A673 (cell line): ENCODE measurements at places on chromosomes 3 and 15. TPM values are rescaled to one million over a fixed set of nuclear protein-coding genes. Genes with fewer than 3 reads are reported as not detected.

DNA sequence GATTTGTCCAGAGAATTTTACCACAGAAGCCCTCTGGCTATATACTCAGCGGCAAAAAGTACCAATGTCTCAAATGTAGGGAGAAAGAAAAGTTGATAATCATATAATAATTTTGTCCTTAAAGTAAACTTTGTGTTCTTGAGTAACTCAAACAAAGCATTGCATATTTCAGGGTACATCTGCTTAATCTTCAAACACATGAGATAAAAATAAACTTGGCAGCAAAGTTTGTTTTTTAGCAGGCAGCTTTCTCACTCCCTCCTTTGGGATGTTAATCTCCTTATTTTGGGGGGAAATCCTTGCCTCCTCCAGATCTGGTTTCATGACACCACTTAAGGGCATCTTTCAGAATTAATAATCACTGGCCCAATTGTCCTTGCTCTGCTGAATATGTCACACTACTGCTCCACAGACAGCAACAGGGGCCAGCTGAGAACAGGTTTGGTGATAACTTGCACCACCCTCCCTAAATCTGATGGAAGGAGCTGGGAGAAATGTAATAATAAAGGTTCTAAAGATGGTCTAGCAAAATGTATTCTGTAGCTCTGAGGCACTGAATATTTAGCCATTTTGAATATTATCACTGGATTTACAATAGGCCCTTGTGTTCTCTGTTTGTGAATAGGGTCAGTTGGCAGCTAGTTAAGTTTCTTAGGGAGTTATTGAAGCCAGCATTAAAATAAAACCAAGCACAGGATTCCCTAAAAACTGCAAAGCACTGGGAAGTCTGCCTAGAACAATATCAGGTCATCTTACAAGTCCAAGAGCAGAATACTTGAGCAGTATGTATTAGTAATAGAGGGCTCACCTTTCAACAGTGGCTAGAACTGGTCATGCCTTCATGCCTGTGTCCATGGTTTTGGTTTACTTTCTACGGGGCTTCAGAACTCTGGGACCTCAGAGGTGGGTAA is 79.2 kb downstream of the EFL1 start:
- H3K27me3 ChIP-seq = no peaks in the 10 kb centered on the region
- H3K4me1 ChIP-seq = no peaks in the 10 kb centered on the region
- DNase-seq = no peak
- H3K4me3 ChIP-seq = no peak overlapping the region
- no peaks in the 10 kb centered on the region for H3K36me3 ChIP-seq

GRCh38 chr3:20096135-20096685 is 56.0 kb downstream of the KAT2B start:
- H3K27ac ChIP-seq = no peak overlapping the region
- no peaks in the 10 kb centered on the region for H3K27me3 ChIP-seq
- no peaks in the 10 kb centered on the region for H3K4me1 ChIP-seq
- no peak overlapping the region for H3K4me3 ChIP-seq
- DNase-seq = no peak
- H3K36me3 ChIP-seq = no peaks in the 10 kb centered on the region

- H3K4me1 ChIP-seq = no peaks in the 10 kb centered on the region
- no peak overlapping the region for H3K4me3 ChIP-seq
- H3K27me3 ChIP-seq = no peaks in the 10 kb centered on the region
- H3K36me3 ChIP-seq = no peaks in the 10 kb centered on the region
- H3K27ac ChIP-seq = no peak overlapping the region
These were observed 61.0 kb upstream of the RPL32 start for GRCh38 chr3:12902181-12902999.

GRCh38 chr3:59212128-59212779 is 162.4 kb upstream of the CFAP20DC start:
- H3K27me3 ChIP-seq = no peaks in the 10 kb centered on the region
- H3K4me1 ChIP-seq = no peaks in the 10 kb centered on the region
- DNase-seq = peak; percentile 22

DNA sequence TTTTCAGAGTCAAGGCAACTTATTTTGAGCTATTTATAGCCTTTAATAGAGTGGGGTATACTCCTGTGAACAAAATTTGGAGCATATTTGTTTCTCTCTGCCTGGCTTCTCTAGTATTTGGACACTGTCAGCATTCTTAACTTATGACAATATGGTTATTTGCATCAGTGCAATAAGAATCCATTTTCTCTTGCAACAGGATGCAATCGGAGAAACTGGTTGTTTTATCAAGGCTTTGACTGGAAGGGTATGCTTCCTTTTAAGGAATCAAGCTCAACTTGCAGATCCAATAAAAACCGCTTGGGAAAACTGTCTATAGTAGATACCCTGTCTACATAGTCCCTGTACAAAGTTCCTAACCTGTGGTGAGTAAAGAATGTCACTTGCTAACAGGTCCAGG is 106.7 kb downstream of the DPH6 start:
- H3K27ac ChIP-seq = no peak overlapping the region
- H3K4me3 ChIP-seq = no peak overlapping the region
- H3K4me1 ChIP-seq = no peaks in the 10 kb centered on the region

DNA sequence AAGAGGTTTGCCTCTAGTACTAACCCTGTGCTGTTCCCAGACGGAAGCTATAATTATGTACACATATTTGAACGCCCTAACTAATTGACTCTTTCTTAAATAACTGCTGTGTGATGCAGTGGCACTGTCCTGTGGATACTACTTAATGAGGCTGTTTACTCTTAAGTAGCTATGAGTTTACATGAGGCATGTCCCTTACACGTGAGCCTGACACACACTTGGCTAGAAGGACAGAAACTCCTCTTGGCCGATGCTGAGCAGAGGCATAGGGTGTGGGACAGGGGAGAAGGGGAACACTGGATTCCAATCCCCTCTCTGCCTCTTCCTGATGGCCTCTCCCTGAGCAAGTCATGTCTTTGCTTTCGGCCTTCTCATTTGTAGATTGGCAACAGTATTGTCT is 21.9 kb downstream of the EHD4 start:
- H3K27ac ChIP-seq = no peak overlapping the region
- no peak overlapping the region for H3K4me3 ChIP-seq
- H3K27me3 ChIP-seq = no peaks in the 10 kb centered on the region
- no peak for DNase-seq

- no peaks in the 10 kb centered on the region for H3K27me3 ChIP-seq
- no peak overlapping the region for H3K4me3 ChIP-seq
- no peak for DNase-seq
- H3K36me3 ChIP-seq = peaks cover 97% of the 10 kb centered on the region
- H3K27ac ChIP-seq = no peak overlapping the region
These were observed 92.4 kb upstream of the CGNL1 start for GRCh38 chr15:57283774-57284503.

DNA sequence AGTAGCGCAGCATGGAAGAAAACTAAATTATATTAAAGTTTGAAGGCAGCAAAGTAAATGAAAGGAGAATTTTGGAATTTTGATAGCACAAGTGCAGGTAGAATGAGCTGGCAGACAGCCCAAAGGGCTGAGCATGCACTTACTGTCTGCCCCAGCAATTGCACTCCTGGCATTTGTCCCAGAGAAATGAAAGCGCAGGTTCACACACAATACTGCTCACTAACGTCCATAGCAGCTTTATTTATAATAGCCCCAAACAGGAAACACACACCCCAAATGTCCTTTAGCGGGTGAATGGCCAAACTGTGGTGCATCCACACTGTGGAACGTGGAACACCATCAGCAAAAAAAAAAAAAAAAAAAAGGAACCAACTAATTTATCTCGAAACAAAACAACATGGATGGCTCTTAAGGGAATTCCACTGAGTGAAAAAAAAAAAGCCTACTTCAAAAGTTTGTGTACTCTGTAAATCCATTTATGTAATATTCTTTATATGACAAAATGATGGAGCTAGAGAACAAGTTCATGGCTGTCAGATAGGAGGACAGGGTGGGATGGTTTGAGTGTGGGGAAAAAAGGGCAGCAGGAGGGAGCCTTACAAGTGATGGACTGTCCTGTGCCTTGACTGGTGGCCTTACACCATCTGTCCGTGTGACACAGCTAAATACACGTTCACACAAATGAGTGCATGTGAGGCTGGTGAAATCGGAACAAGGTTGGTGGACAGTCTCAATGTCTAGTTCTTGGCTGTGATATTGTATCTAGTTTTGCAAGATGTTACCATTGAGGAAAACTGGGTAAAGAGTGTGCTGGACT is 6.0 kb upstream of the TM2D3 start:
- no peaks in the 10 kb centered on the region for H3K27me3 ChIP-seq
- H3K4me3 ChIP-seq = no peak overlapping the region
- H3K36me3 ChIP-seq = no peaks in the 10 kb centered on the region
- no peak overlapping the region for H3K27ac ChIP-seq
- DNase-seq = no peak

GRCh38 chr3:151843275-151843674 is 29.4 kb downstream of the AADAC start:
- H3K4me3 ChIP-seq = no peak overlapping the region
- peaks cover 12% of the 10 kb centered on the region for H3K4me1 ChIP-seq

GRCh38 chr3:58008141-58009025 is at the start of gene FLNB:
FLNB (plus strand) TSS chr3:58008422; CDS start chr3:58008565, 143 bp downstream.
- peak within 1 kb of the TSS; percentile 63 for H3K27ac ChIP-seq
- no peaks in the 10 kb centered on the region for H3K36me3 ChIP-seq

DNA sequence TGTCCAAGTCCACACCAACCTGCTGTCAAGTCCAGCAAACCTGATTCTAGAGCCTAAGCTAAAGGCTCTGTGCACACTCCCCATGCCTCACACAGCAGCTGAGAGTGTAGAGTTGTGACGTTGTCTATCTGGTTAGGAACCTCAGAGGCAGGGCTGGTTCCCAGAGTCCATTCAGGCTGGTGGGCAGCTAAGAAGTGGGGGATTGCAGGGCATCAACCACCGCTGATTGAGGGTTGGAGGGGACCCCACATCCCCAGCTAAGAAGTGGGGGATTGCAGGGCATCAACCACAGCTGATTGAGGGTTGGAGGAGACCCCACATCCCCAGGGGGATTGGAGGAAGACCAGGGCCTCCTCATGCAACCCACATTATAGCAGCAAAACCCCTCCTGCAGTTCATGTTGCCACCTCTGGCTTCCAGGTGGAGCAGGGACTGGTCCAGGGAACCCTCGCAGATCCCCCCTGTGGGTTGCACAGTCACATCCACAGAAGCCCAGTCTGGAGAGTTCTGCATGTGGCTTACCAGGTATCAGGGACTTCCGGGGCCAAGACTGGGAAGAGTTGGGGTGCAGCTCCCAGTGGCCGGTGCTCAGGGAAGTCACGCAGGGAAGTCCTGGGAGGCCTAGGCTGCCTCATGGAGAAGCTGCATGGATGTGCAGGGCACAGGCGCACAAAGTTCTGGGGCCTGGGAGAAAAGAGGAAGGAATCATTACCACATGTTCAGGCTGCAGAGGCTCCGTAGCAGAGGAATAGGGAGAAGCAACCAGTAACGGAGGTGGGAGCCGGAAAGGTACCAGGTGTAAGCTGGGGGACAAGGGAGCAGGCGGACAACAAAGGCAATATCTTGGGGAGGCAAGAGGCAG is 71.4 kb upstream of the PCSK6 start:
- no peaks in the 10 kb centered on the region for H3K4me1 ChIP-seq
- no peak overlapping the region for H3K4me3 ChIP-seq
- no peak for DNase-seq
- no peaks in the 10 kb centered on the region for H3K36me3 ChIP-seq

DNA sequence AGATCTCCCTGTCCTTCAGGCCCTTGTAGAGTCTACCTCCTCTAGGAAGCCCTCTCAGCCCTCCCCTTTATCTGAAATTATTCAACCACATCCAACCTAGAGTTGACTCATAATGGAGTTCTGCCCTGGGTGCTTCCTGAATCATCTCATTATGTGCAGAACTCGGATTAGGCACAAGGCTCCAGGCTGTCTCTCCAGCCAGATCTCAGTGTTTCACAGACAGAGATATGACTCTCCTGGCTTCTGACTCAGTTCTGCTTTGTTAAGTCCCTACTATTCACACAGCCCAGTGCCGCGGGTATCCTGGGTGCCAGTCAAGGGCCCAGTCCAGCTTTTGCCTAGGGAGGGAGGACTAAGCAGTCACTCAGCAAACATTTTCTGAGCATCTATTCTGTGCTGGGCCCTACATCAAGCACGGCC is 9.3 kb downstream of the STRA6 start:
- H3K27ac ChIP-seq = peak overlapping the region; percentile 24
- no peaks in the 10 kb centered on the region for H3K36me3 ChIP-seq

Gene RARRES1
- 0.15 TPM in 1 of 2 replicates, not detected in the other for total RNA-seq

Gene FMN1
- total RNA-seq = 0.09 and 0.37 TPM in 2 replicates

Gene PLCB2
- 5.6 and 6.6 TPM in 2 replicates for total RNA-seq

Gene LRRC58
- total RNA-seq = 29.2 and 34.1 TPM in 2 replicates

Gene MCF2L2
- total RNA-seq = 0.26 TPM in 1 of 2 replicates, not detected in the other

Gene ZNF502
- 1.6 and 2.2 TPM in 2 replicates for total RNA-seq

Gene SCG3
- total RNA-seq = 0.21 and 0.22 TPM in 2 replicates

Gene NMB
- 15.1 and 15.3 TPM in 2 replicates for total RNA-seq

Gene PTX3
- total RNA-seq = 4.3 and 5.4 TPM in 2 replicates

Gene CFAP91
- total RNA-seq = 0.68 and 0.75 TPM in 2 replicates
